ENCODE measurements at places on chromosomes 6 and 20.

- DNase-seq: no peak
These were observed 49.9 kb downstream of the EBF4 start for GRCh38 chr20:2742431-2742830.

GRCh38 chr6:116954938-116955337 lies 77.9 kb downstream of the RFX6 start:
- no peak for DNase-seq

GRCh38 chr6:111800259-111800765 lies 72.9 kb downstream of the FYN start:
- no peak for DNase-seq

- DNase-seq: no peak
These were observed 455.3 kb downstream of the EPM2A start for GRCh38 chr6:145279993-145280392.

DNA sequence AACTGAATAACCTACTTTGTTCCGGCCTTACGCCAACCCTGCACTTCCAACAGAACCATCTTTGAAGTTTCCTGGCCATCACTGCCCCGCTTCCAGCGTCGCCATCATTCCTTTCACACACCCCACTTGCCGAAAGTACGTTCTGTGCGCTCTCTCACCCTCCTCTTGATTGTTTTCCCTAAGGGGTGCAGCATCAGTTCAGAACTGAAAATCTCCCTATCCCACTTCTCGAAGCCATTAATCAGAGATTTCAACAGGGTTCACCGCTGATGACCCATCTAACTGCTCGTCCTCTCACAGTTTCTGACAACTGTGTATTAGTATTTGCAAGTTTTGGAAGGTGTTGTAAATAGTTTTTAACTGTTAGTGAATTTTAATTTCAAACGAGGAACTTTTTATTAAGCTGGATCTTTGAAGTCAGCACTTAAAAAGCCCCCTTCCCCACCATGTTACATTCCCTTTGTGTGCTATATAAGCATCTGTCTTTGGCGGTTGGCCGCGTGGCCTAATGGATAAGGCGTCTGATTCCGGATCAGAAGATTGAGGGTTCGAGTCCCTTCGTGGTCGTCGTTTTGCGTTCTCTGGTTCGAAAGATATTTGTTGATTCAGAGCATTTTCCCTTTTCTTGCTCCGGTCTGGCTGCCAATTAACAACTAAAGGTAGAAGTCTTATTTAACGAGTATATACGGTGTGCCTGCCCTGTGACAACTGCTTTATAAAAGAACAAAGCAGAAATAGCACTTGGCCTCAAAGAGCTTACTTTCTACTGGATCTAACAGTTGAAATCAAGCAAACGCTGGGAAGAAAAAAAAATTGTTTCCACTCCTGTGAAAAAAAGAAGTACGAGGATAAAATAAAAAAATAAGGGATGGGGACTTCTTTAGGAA lies 42.6 kb downstream of the TRIM27 start:
- peak; percentile 48 for DNase-seq

DNA sequence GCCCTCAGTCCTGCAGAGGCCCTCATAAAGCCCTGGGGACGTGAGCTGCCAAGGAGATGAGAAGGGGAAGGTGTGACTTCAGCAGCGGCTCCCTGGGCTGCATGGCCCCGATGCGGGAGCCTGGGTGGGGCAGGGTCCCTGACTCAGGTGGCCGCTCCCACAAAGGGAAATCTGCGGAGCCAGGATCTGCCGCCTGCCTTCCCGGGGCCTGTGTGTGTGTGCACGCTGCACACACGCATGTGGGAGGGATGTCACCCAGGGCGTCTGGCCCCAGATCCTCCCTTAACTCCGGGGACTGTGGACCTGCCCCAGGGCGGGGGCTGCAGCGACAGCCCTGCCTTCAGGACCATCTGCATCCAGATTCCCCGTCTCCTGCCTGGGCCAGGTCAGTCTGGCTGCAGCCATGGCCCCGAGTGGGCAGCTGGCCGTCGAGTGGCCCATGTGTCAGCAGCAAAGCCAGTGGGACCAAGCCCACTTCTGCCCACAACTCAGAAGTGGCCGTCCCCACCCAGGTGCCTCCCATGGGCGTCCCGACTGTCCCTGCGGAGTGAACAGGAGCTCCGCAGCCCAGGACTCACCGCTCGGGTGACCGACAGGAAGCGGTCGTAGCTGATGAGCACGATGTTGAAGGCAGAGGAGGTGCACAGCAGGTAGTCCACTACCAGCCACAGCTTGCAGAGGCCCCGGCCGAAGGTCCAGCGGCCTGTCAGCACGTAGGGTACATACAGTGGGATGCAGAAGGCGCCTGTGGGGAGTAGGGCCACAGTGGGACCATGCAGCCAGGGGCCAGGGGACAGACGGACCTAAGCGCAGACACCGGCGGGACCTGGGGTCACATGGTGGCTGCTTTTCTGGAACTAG lies 1.9 kb downstream of the HRH3 start:
- DNase-seq: no peak

- DNase-seq: no peak
These were observed 14.8 kb upstream of the MTG2 start for GRCh38 chr20:62168061-62168460.

GRCh38 chr6:99645986-99646385 lies 39.4 kb downstream of the PRDM13 start:
- no peak for DNase-seq

DNA sequence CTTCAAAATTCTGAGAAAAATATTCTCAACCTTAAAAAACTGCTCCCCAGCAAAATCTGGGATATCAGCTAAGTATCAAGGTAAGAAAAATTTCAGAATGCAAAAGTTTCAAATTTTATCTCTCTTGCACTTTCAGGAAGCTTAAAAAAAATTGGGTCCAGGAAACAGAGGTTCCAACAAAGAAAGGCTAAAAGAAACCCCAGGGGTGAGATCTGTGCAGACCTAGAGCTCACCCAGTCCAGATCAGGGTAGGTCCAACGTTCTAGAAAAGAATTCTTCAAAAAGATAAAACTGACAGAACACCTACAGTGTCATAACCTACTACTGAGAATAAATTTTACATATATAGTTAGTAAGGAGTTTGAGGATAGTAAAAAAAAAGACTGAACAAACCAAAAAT lies 23.5 kb downstream of the ILRUN start:
- DNase-seq: no peak

DNA sequence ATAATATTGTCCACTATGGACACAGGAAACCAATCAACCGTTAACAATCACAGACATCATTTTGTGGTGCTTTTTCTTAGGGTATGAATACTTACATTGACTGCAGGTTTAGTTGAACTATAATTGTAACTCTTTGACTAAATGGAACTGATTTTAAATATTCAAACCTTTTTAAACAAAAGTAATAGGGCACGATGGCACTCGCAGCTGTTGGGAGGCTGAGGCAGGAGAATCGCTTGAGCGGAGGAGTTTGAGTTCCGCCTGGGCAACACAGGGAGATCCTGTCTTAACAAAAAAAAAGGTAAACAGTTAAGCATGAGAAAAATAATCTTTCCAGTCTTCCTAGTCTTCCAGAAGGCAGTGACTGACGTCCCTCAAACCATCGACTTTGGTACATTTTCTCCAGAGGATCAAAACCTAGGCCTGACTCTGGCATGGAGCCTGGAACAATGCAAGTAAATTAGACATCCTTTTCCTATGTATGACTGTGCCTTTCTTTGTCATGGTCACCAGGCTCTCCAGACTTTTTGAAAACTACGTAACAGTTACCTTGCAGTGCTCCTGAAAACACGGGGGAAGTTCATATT lies 16.6 kb upstream of the PRDM13 start:
- DNase-seq: no peak

- no peak for DNase-seq
These were observed 25.6 kb upstream of the ADIG start for GRCh38 chr20:38555395-38555794.

DNA sequence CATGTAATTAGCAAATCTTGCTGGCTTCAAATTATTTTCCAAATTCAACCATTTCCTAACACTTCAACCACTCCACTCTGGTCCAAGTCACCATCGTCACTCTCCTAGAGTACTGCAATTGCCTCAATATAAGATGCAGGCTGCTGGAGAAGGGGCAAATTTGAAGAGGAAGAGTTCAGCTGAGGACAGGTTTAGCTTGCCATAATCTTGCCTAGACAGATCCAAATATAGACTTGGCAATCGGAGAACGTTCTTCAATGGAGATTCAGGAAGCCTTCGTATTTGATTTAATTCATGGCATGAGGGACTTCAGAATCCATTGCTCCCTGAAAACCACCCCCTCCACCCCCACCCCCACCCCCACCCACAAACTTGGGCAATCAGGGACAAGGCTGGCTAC lies 15.4 kb upstream of the KHDC1L start:
- no peak for DNase-seq

DNA sequence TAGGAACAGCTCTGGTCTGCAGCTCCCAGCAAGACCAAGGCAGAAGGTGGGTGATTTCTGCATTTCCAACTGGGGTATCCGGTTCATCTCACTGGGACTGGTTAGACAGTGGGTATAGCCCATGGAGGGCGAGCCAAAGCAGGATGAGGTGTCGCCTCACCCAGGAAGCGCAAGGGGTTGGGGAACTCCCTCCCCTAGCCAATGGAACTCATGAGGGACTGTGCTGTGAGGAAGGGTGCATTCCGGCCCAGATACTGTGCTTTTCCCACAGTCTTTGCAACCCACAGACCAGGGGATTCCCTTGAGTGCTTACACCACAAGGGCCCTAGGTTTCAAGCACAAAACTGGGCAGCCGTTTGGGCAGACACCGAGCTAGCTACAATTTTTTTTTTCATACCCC lies 21.8 kb downstream of the HDDC2 start:
- DNase-seq: no peak

GRCh38 chr6:159307246-159307790 lies 138.1 kb downstream of the FNDC1 start:
- no peak for DNase-seq

- DNase-seq: no peak
These were observed 347.1 kb upstream of the MANEA start for GRCh38 chr6:95230071-95230740.

DNA sequence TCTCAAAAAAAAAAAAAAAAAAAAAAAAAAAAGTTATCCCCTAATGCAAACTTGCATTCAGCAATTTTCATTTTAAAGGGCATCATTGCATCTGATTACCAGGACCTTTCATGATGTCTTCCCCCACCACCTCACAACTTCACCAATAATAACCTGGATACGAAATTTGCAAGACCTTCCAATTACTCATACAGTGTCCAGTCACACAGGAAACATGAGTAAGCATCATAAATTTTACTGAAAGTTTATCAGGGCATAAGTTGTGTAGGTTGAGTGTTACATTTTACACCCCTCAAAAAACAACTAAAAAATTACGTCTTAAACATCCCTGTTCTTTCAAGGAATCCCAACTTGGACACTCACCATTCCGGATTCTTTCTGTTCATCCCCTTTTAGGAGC lies 79.1 kb upstream of the ANKEF1 start:
- DNase-seq: no peak

GRCh38 chr6:110537208-110538123 lies 61.1 kb upstream of the SLC22A16 start:
- no peak for DNase-seq

- no peak for DNase-seq
These were observed 74.6 kb downstream of the OR2B2 start for GRCh38 chr6:27837625-27838057.

- no peak for DNase-seq
These were observed 70.5 kb downstream of the SNAP25 start for GRCh38 chr20:10288954-10289646.

DNA sequence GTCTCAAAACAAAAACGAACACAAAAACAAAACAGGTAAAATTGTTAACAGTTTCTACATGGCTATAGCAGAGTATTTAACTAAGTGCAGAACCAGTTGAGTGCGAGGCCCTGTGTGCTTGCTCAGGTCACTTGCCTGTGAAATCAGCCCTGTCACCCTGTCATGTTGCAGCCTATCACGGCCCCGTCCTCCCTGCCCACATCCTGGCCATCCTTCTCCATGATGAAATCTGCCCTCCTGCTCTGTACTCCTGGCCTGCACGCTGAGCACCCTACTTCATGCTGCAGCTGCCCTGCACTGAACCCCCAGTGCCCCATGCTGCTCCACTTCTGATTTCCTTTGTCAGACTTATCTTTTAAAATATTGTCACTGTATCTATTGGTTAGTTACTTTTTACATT lies 62.4 kb downstream of the DTD1 start:
- DNase-seq: no peak

- DNase-seq: no peak
These were observed 179.3 kb downstream of the CARMIL1 start for GRCh38 chr6:25458485-25458884.

DNA sequence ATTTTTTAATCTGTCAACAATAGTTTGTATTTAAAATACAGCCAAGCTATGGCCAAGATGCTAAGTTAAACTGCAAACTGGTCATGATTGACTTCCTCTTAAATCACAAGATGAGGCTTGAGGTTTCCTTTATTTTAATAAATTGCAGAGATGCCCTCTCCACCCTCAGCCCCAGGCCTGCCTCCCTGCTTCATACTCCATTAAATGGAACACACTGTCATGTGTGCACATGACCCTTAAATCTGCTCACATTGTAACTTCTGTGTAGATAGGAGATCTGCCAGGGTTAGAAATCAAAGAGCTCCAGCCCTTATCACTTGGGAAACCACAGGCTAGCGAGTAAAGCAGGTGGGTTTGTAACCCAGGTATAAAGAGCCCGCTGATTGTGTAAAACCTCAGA lies 20.8 kb downstream of the DUSP22 start:
- DNase-seq: no peak

DNA sequence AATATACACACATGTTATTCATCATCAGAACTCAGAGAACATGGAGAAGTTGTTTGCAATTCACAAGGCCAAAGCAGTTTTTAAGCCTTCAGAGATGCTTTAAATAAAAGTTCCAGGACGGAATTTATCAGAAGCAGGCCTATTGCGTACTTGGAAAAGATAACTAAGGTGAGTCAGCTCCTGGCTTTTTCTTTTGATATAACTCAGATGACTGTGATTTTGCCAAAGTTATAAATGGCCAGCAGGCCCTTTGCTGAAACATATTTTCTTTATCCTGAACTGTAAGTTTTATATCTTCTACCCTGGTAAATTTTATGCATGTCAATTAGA lies 55.0 kb upstream of the PLCB1 start:
- DNase-seq: no peak

- no peak for DNase-seq
These were observed 175.2 kb downstream of the MRPL14 start for GRCh38 chr6:43951756-43952675.

DNA sequence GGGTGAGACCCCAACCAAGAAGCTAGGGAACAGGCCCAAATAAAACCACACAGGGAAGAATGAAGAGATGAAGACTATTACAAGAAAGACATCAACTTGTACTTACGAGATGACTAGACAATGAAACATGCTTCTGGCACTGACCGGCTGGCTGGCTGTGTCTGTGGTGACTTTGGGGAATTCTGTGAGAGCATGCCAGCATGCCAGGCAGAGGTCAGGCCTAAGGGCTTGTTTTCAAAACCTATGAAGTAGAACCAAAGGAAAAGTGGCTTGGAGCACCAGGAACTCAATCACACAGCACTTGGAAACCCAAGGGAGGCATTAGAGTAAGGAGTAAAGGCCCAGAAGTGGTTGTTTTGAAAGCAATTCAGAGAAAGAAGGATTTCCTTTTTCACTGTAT lies 28.4 kb upstream of the GSTA3 start:
- no peak for DNase-seq

GRCh38 chr6:131828080-131828479 lies 20.3 kb downstream of the ENPP1 start:
- no peak for DNase-seq

GRCh38 chr20:35306931-35307517 lies 14.8 kb upstream of the FAM83C start:
- peak; percentile 22 for DNase-seq

GRCh38 chr6:128131566-128131965 lies 230.7 kb upstream of the THEMIS start:
- DNase-seq: no peak

- DNase-seq: no peak
These were observed 97.2 kb downstream of the SSR1 start for GRCh38 chr6:7215798-7216231.

- DNase-seq: no peak
These were observed 104.7 kb upstream of the PMEPA1 start for GRCh38 chr20:57814529-57814928.

All from activated CD4-positive, alpha-beta T cell treated with anti-CD3 and anti-CD28 coated beads, Interleukin-2, amount 50 U/mL, for 1 hour (primary cell).